Right cardiac atrium (tissue), 5 donors: ENCODE measurements at places on chromosomes 3 and 15.

- no peak for DNase-seq
Observed at GRCh38 chr3:138172625-138173024, 2.1 kb downstream of the DBR1 start.

- no peak for DNase-seq
Observed at GRCh38 chr3:189947948-189948723, 172.6 kb downstream of the P3H2 start.

GRCh38 chr3:186105543-186105942, 3.3 kb downstream of the ETV5 start:
- DNase-seq, result no peak

DNA sequence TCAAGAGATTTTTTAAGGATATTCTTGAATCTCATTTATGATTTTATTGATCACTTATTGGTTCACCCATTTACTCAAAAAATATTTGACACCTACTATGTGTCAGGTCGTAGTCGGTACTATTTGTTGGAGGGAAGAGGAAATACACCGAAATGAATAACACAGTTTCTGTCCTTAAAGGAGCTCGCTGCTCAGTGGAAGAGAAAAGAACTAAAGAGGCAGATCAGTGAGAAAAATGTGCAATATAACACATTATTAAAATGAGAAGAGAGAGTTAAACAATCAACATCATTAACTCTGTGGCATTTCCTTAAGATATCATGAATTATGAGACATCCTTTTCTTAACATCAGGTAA, 56.1 kb upstream of the ADAMTS9 start:
- DNase-seq, result no peak

GRCh38 chr15:77525907-77526594, 105.4 kb downstream of the HMG20A start:
- DNase-seq, result no peak

GRCh38 chr3:135109681-135110080, 314.6 kb downstream of the EPHB1 start:
- DNase-seq, result no peak

DNA sequence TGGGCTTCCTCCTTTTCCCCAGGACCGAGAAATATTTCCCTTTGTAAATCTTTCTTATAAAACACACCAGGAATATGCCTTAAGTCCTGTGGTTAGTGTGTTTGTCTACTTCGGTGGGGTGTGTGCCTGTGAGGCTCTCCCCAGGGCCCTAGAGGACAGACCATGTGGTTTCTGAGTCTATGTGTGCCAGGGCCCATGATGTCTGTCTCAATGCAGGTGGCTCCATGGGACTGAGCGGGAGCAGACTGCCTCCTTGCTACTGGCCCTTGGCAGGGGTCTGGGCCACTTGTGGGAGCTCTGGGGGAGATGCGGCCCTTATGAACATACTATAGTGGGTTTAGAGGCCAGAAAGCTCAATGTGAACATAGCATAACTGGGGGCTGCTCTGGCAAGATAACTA, 37.6 kb downstream of the SCN5A start:
- DNase-seq, result no peak

- no peak for DNase-seq
Observed at GRCh38 chr3:158970006-158970405, 168.2 kb downstream of the MFSD1 start.

GRCh38 chr3:172520301-172520831, 2.9 kb downstream of the TNFSF10 start:
- DNase-seq, result no peak

GRCh38 chr3:79844176-79844575, 76.4 kb upstream of the ROBO1 start:
- no peak for DNase-seq

DNA sequence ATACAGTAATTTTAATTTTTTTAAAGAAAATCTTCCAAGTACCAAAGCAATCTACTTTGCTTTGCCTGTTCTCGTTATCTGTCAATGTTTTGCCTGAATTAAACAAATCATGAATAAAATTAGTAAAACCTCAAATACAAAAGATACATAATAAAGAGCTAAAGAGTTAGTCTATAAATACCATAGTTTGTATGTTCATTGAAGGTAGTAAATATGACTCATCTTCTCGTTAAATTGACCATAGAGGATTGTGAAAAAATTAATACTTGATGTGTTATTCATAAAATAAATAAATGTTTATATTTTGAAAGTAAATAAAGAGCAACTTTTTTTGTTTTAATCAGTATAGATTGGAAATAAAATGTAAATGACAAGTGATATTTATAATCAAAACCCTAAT, 246.5 kb upstream of the PLSCR5 start:
- no peak for DNase-seq

GRCh38 chr15:47786371-47786770, 69.1 kb downstream of the SEMA6D start:
- DNase-seq, result no peak

GRCh38 chr3:188791311-188791710, 380.5 kb upstream of the TPRG1 start:
- no peak for DNase-seq

GRCh38 chr3:51549311-51549710, 10.8 kb downstream of the RAD54L2 start:
- no peak for DNase-seq

DNA sequence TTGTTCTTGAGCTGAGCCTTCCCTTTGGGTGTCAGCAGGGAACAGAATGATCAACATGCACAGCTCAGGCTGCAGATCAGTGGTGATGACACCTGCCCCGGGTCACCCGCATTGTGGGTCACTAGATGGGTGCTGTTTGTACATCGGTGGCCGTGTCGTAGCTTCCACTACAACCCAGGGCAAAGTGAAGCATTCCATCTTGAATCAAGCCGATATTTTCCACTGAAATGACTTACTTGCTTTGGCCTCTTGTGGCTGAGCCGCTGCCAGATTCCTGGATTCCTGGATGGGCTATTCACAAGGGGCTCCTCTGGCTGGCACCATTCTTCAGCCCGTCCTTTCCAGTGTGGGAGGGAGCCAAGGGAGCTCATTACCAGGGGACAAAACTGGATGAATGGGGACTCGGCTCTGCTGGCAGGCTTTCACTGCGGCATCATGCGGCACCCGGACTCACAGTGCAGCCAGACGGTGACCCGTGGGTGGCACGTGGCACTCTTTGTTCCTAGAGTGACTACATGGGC, 65.6 kb downstream of the SLCO3A1 start:
- peak; percentile 84 for DNase-seq

DNA sequence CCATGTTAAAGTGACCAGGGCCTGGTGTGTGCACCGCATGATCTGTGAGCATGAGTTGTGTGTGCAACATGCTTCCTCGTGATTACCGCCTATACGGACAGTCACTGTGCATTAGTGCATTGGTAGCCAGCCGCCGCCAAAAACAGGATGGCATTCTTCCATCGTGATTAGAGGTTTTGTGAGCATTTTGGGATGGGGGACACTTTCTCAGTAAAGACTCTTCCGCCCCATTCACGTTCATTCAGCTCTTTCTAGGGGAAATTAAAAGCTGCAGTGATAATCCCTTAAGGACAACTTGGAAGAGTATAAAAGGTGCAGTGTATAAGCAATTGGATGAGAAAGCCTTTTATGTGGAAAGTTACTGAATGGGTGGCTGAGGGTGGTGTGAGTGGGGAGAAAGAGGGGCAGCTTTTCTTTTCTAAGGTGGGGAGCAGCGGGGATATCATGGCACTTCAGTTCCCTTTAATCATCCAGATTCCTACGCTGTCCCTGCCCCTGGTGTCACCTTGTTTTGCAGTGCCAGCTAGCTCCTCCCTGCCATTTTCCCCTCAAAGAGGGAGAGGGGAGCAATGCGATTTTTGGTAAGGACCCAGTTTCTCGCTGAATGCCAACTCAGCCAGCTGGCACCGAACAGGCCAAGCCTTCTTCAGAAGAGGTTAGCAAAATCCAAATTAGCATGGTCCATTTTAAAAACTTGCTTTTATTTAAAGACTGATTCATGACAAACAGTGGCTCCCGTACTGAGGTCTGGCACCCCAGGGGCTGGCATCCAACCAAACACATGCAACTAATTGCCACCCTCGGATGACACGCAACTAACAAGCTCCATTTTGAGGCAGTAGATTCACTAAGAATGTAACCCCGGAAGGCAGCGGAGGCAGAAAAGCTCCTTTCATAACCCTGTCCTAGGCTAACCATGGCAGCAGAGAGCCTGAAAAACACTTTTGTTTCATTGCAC, 447.8 kb downstream of the FHIT start:
- no peak for DNase-seq

GRCh38 chr3:76942101-76942500, 97.8 kb upstream of the ROBO2 start:
- no peak for DNase-seq

- DNase-seq, result no peak
Observed at GRCh38 chr15:61318802-61319525, 89.9 kb upstream of the RORA start.

DNA sequence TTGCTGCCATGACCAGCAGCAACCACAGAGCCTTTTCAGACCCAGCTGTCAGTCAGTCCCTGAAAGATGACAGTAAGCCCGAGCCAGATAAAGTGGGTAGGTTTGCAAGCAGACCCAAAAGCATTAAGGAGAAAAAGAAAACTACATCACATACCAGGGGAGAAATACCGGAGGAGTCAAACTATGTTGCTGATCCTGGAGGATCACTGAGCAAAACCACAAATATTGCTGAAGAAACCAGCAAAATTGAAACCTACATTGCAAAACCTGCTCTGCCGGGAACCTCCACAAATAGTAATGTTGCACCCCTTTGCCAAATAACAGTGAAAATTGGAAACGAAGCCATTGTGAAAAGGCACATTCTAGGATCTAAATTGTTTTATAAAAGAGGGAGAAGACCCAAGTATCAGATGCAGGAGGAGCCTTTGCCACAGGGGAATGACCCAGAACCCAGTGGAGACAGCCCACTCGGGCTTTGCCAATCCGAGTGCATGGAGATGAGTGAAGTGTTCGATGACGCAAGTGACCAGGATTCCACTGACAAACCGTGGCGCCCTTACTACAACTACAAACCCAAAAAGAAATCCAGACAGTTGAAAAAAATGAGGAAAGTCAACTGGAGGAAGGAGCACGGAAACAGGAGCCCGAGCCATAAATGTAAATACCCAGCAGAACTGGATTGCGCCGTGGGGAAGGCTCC, 42.1 kb upstream of the RASA2 start:
- DNase-seq, result no peak

- no peak for DNase-seq
Observed at GRCh38 chr3:125641891-125642290, 46.6 kb upstream of the OSBPL11 start.

GRCh38 chr3:111040959-111041358, 30.7 kb upstream of the NECTIN3 start:
- DNase-seq, result no peak
